ENCODE measurements at places on chromosomes 16 and 17.

- no peak for DNase-seq
Measured at GRCh38 chr17:48137656-48138055, 30.1 kb downstream of the SNX11 start.

DNA sequence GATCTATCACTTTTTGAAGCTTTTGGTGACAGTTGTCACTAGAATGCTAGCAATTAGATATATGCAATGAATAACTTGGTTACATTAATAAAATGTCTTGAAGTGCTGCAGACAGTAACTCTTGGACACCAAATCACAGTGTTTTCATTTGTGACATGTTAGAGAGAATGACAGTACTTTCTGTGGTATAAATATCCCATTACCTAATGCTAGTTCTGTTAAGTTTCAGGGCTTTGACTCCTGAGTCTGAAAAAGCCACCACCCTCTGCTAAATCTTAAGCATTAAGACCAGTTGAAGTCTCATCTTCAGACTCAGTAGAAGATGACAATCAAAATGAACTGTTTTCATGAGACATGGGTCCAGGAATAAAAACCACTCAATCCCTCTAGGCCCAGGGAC lies 10.6 kb upstream of the CPHXL2 start:
- DNase-seq, result no peak

GRCh38 chr17:70091005-70091568 lies 16.1 kb downstream of the KCNJ16 start:
- no peak for DNase-seq

GRCh38 chr16:27434141-27435051 lies 32.4 kb downstream of the IL21R start:
- DNase-seq, result peak; percentile 16

DNA sequence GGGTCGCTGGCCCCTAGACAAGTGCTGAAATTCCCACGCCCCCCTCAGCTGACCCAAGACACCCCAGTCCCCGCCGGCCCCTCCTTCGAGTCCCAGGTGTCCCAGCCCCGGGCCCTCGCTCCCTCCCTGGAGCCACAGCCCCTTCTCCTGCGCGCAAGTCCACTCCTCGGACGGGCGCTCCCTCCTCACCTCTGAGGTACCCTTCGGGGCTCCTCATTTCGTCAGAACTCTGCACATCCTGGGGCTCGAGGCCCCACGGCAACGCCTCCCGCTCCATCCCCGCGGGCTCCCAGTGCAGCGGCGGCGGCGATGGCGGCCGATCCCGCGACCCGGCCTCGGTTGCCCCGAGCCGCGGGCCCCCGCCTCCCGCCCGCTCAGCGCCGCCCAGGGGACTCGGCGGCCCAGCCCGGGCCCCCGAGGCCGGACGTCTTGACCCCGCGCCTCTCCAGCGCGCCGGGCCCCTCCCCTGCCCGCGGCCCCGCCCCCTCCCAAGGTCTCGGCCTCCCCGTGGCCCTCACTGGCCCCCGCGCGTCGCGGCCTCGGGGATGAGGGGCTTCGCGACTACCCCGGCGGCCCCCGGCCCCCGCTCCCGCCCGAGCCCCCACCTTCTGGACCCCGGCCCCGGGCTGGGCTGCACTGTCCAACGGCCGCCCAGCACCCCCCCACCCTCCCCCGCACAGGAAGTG lies at the start of gene ZNF768:
Gene ZNF768, minus strand, starts transcription at position 430 of the 686 bp plus-strand sequence. Its CDS starts 153 bp downstream, at position 277.
- DNase-seq, result peak; percentile 81

GRCh38 chr17:11671126-11671525 lies 72.9 kb downstream of the DNAH9 start:
- DNase-seq, result no peak

GRCh38 chr16:31404353-31405064 lies 11.4 kb downstream of the ITGAD start:
- no peak for DNase-seq

GRCh38 chr16:85566561-85567100 lies 46.5 kb upstream of the GSE1 start:
- no peak for DNase-seq

DNA sequence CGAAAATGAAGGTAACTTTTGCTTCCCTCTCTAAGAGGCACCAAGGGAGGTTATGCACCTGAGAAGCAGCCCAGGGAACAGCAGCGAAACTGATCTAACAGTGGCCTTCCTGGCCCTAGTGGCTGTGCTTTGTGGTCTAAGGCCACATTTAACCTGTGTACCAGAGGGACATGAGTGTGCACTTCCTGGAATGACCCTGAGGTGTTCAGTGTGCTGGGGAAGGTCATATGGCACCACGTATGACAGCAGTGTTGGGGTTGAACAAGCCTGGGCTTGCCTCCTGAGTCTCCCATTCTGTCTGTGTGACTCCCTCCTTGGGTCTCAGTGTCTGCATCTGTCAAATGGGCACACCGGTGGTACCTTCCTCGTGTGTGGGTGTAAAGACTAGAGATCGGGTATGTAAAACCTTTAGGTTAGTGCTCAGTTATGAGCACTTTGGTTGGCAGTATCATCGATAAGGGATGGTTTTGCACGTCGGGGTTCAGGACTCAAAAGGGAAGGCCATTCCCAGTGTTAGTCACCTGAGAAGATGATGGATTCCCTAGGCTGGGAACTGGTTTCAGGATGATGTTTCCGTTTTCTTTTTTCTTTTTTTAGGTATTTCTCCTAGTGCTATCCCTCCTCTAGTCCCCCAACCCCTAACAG lies 31.9 kb downstream of the PLCG2 start:
- no peak for DNase-seq

- no peak for DNase-seq
Measured at GRCh38 chr16:61233713-61234112, 802.5 kb downstream of the CDH8 start.

DNA sequence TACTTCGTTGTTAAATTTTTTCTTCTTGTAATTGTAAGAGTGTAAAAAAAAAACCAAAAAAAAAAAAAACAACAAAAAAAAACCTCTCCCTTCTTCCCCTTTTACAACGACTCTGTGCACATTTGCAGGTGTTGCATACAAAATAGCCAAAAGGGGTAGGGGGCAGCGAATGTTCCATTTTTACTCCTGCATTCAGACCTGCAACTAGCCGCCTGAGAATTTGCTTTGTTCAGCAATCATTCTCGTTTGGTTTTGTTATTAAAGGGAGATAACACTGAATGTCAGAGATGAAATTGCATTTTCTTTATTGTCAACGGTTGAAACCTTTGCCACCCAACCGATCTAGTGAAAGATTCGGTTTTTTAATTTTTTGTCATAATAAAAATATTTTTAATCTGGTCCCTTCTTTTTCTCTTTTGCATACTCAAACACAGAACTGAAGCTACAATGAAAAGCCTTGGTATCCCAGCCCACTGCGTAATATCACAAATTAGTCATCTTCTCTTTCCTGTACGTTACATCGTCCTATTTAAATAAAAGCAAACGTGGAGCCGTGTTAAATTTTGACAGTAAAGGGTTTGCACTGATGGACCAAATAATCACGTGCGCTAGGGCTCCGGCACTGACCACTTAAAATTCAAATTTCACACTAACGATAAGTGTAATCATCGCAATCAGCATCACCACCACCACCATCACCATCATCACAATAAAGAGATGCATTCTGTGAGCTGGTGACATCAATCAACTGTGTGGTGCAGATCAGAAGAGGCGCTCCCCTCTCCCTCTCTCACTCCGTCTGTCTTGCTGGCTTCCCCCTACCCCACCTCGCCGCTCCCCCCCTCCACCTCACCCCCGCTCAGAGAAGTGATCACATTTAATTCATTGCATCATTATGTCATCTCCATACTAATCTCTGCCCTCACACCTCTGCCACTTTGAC lies 406.2 kb upstream of the PSMD7 start:
- no peak for DNase-seq

DNA sequence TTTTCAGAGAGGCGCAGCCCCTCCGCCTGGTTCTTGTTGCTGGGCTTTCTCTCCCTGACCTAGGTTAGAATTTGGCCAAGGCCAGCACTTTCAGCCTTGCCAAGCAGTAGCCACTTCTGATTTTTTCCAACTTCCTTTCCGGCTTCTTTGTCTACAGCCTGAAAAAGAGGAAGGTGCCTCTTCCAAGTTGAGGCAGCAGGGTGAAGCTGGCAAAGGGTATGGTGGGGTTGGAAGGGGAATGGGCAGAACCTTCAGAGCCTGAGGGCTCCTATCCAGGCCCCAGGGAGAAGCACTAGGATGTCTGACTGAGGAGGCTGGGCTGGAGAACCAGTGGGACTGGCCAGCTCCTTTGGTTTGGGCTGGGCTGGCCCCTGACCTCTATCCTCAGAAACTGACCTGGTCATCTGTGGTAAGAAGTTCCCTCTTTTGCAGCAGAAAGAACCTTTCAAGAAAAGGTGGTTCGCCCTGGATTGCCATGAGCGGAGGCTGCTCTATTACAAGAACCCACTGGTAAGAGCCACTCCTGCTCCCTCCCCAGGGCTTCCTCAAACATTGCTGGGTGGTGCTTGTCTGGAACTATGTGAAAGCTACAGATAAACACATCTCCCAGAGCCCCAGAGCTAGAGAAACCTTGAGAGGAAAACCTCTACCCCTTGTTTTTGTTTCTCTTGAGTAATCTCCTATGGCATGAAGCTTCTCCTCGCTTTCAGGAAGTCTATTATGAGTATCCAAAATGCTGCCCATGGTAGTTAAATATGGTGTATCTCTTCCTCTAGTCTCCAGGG lies 16.6 kb upstream of the RNF135 start:
- DNase-seq, result no peak

GRCh38 chr17:38454532-38454931 lies 26.3 kb downstream of the ARHGAP23 start:
- DNase-seq, result no peak

DNA sequence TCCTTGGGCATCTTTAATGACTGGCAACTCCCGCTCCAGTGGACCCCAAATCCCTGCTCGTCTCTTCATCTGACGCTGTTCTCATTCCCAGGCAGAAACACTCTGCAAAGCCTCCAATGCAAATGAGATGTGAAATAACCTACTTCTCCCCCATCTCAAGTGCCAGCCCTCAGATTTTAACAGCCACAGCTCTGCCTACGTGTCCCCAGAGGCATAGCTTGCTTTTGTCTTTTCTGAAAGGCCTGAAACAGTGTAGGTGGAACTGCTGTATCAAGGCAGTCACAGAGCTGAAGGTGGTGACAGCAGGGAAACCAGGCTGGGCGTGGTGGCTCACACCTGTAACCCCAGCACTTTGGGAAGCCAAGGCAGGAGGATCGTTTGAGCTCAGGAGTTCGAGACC lies 14.7 kb downstream of the RPH3AL start:
- no peak for DNase-seq

- DNase-seq, result no peak
Measured at GRCh38 chr17:20243524-20243923, 223.8 kb downstream of the LGALS9B start.

DNA sequence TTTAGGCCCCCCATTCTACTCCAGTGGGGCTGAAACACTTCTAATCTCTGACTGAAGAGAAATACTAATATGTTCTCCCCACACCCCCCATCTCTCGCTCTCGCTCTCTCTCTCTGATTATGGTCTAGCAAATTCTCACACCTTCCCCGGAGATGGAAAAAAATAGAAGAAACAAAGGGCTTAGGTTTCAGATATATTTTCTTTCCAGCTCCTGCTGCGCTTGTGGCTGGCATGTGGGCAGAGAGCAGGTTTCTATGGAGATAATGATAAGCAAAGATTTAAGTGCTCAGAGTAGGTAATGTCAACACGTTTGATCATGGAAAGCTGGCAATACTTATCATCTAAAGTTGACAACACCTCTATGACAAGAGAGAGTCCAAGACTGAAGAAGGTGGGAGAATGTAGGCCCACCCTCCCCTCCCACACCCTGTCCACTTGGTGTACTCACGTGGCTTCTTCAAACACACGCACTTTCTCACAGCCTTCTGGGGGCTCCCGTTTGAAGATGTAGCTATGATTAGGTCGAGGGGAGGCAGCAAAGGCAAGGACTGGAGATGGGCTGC lies 8.0 kb upstream of the SLC35B1 start:
- no peak for DNase-seq

DNA sequence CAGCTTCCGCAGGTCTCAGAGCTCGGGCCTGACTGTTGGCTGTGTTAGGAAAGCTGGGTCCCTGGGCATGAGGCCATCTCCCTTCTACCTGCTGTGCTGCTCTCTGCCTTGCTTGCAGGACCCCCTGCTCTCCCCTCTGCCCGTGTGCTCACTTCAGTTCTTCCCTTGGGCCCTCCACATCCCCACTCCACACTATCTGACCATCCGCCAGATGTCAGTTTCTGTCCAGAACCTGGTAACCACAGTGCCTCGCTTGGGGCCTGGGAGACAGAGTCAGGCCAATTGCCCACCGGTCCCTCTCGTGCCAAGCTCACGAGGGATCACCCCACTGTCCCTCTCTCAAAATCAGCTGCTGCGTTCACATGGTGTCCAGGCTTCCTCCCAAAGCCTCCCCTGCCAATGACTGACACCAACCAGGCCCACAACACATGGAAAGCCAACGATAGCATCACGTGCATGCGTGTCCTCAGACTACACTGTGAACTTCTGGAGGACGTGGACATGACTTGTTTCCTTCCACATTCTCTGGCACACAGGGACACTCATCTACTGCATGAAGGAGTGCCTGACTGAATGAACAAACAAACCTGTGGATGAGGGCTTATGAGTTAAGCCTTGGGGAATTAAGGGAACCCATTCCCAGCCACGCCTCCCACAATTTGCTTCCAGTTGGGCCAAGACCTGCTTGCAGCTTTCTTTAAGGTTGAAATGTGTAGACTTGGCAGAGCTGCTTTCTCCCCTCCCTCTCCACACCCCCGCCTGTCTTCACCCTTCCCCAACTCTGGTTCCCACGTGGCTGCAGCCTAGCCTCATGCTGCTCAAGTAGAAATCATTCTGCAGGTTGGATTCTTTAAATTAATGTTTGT lies 72.5 kb upstream of the ZNF423 start:
- DNase-seq, result no peak

- DNase-seq, result no peak
Measured at GRCh38 chr16:61929776-61930175, 106.5 kb downstream of the CDH8 start.

GRCh38 chr16:1054660-1055556 lies 17.6 kb upstream of the SSTR5 start:
- peak; percentile 57 for DNase-seq

DNA sequence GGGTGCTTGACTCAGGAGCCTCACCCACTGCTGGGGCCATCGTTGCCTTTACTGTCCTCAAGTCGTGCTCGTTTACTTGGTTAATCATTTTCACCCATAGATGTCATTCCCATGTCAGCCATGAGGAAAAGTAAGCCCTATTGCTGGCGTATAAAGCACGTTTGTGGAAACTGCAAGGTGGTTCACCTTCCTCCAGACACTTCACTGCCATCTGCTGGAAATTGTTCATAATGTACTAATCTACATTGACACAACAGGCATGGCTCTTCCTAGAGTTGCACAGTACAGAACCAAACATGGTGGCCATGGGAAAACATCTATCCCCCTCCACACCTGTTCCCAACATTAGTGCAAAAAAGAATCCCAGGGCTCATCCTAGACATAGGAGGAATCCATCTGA lies 116.6 kb downstream of the ZNF18 start:
- no peak for DNase-seq

All from liver (tissue), 10 donors.